Mesenteric fat pad (tissue), 1 donor: ENCODE measurements at places on chromosomes 11 and 22. TPM values are rescaled to one million over a fixed set of nuclear protein-coding genes. Genes with fewer than 3 reads are reported as not detected.
A peak's percentile ranks its signal among the peaks of the same experiment; 100 is the strongest.

Gene MIOX
- total RNA-seq: not detected

Gene LRRC51
- 7.0 TPM for total RNA-seq

Gene SF1
- 302 TPM for total RNA-seq

Gene ATM
- total RNA-seq: 54.5 TPM

Gene KCNK4
- not detected for total RNA-seq

DNA sequence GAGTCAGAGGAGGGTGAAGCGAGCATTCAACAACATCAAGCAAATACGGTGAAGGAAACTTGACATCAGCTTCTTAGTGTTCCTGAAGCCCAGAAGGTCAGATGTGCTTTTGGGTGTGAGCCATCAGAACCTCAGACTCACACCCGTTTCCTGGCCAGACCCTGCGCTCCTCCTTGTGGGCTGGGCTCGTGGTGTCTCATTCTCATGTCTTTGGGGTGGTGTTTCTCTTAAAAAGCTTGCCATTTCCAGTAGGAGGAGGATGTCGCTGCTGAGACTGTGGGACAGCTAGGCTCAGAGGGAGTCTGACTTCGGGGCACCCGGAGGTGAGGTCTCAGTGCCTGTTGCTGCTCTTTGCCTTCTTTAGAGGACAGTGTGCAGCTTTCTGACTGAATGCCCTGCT, 24.2 kb downstream of the PPFIBP2 start:
- DNase-seq: no peak

DNA sequence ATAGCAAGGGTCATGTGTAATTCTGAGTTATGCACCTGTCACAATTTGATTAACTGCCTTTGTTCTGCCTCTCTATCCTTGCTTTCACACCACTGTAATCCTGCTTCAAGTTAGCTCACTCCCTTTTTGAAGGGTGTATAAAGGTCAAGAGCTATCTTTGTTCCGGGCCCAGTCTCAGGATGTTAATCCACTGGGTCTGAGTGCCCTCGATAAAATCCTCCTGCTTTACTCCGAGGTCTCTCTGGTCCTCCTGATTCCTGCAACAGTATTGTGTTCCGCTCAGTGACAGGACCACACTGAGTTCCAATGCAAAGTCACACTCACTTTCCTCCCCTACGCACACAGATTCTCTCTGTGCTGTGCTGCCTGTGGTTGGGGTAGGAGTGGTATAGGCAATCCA, 186.5 kb downstream of the DYNC2H1 start:
- DNase-seq: no peak

- DNase-seq: no peak
Measured at GRCh38 chr11:125262830-125263218, 98.3 kb downstream of the PKNOX2 start.

- DNase-seq: no peak
Measured at GRCh38 chr11:11034476-11034875, 176.6 kb upstream of the ZBED5 start.

- DNase-seq: peak; percentile 45
Measured at GRCh38 chr11:73259406-73260126, 12.6 kb upstream of the P2RY6 start.

- peak; percentile 69 for DNase-seq
Measured at GRCh38 chr11:125082611-125083311, 19.7 kb downstream of the SLC37A2 start.

- no peak for DNase-seq
Measured at GRCh38 chr11:19631712-19632498, 80.7 kb upstream of the NAV2 start.

GRCh38 chr11:33735271-33736147, 714 bp downstream of the CD59 start:
- no peak for DNase-seq

GRCh38 chr11:5973530-5973929, 5.2 kb upstream of the OR56A5 start:
- no peak for DNase-seq

- peak; percentile 96 for DNase-seq
Measured at GRCh38 chr22:43812149-43812842, at the start of gene EFCAB6. TSS of gene EFCAB6 (minus strand) at chr22:43812305. CDS start at chr22:43782318, 29,987 bp downstream.
